CD4-positive, alpha-beta memory T cell (primary cell): ENCODE measurements at places on chromosomes 5 and 9. TPM values are rescaled to one million over a fixed set of nuclear protein-coding genes. Genes with fewer than 3 reads are reported as not detected.

The BTNL3 gene
- not detected for total RNA-seq

The MLANA gene
- not detected for total RNA-seq

The SOX30 gene
- total RNA-seq: 0.15 TPM

The WWC1 gene
- total RNA-seq: 2.7 TPM

The GALNT10 gene
- total RNA-seq: 35.7 TPM

The PCSK5 gene
- 8.4 TPM for total RNA-seq

The SPINK4 gene
- total RNA-seq: not detected

- H3K36me3 ChIP-seq: no peaks in the 10 kb centered on the region
- H3K4me3 ChIP-seq: no peak overlapping the region
Observed at GRCh38 chr9:113993838-113994540, 84.1 kb downstream of the AMBP start.

DNA sequence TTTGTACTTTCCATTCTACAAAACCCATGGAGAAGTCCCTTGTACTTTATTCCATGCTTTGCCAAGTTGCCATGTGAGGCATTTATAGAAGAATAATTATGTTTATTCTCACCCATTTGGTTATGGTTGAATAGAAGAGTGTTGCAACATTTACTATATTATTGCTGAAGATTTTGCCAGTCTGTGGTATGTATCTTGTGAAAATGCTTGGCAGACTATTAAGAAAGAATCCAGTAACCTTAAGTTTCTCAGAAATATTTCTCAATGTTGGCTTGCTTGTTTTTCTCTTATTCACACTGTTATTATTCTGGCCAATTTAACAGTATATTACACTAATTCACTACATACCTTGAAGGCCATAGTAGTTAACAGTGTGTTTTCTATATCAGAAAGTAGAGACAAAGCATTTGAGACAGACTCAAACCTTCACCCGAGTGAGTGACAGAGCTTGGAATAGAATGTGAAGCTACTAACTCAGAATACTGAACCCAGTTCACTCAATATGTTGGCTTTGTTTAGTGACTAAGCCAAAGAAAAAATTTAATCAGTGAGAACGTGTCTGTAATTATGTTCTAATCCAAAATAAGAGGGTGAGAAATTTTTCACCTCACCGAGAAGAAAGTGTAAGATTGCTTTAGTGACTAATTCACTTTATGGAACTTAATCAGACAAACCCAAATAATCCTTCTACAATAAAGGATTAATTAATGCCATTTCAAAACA lies 184.4 kb downstream of the CWC27 start:
- H3K4me1 ChIP-seq: no peaks in the 10 kb centered on the region
- DNase-seq: no peak
- no peaks in the 10 kb centered on the region for H3K36me3 ChIP-seq
- H3K27me3 ChIP-seq: no peaks in the 10 kb centered on the region

DNA sequence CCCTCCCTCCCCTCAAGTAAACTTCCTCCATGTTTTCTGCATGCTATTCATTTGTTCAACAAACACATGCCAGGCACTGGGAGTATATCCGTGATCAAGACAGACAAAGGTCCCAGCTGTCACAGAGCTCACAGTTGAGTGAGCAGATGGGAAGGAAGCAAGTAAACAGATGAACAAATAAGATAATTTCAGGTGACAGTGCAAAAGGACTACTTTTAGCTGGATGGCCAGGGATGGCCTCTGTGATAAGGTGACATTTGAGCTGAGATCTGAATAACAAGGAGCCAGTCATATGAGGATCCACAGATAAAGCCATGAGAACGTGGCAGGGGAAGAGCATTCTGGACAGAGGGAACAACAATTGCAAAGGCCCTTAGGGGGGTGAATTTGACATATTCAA lies 121.7 kb upstream of the RAD23B start:
- no peak overlapping the region for H3K4me3 ChIP-seq
- no peak for DNase-seq
- no peaks in the 10 kb centered on the region for H3K4me1 ChIP-seq
- H3K27ac ChIP-seq: no peak overlapping the region
- no peaks in the 10 kb centered on the region for H3K36me3 ChIP-seq
- no peaks in the 10 kb centered on the region for H3K27me3 ChIP-seq

DNA sequence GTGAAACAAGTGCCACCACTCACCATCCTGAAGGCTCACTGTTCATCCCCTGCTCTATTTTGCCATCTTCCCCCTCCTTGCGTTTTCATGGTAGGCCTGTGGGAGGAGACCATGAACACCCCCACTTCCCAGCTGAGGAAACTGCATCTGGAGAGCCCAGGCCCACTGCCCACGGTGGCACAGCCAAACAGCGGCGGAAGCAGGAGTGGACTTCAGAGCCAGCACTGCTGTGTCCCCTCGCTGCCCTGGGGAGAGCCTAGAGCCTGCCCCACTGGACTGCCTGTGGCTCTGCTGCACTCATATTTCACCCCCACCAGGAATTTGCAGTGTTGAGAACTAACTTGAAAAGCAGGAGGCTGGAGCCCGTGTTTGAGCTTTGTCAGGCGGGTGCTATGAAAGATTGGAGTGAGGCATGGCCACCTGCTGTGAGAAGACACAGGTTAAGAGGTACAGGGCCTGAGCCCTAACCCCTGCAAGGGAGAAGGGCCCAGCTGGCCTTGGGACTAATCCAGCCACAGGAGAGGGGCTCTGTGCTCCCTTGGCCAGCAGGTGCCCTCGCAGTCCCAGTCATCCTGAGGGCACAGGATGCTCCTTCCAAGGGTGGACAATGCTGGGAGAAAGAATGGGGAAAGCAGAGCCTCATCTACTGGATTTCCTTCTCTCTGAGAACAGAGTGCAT lies 79.0 kb downstream of the MACROH2A1 start:
- H3K36me3 ChIP-seq: no peaks in the 10 kb centered on the region
- H3K27ac ChIP-seq: no peak overlapping the region
- no peak overlapping the region for H3K4me3 ChIP-seq
- no peaks in the 10 kb centered on the region for H3K27me3 ChIP-seq

- no peaks in the 10 kb centered on the region for H3K36me3 ChIP-seq
- H3K4me1 ChIP-seq: no peaks in the 10 kb centered on the region
- H3K4me3 ChIP-seq: no peak overlapping the region
- DNase-seq: no peak
- H3K27me3 ChIP-seq: no peaks in the 10 kb centered on the region
Observed at GRCh38 chr9:90825586-90825985, 24.0 kb downstream of the SYK start.

DNA sequence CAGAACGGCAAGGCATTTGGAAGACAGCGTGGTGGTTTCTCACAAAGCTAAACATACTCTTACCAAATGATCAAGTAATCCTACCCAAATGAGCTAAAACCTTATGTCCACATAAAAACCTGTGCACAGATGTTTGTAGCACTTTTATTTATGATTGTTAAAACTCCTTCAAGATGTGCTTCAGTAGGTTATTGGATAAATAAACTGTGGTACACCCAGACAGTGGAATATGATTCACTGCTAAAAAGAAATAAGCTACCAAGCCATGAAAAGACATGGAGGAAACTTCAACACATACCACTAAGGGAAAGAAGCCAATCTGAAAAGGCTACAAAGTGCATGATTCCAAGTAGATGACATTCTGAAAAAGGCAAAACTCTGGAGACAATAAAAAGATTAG lies 94.2 kb downstream of the FOXD1 start:
- no peaks in the 10 kb centered on the region for H3K4me1 ChIP-seq
- H3K27me3 ChIP-seq: no peaks in the 10 kb centered on the region
- no peak overlapping the region for H3K27ac ChIP-seq

- DNase-seq: no peak
- H3K36me3 ChIP-seq: no peaks in the 10 kb centered on the region
- H3K4me1 ChIP-seq: no peaks in the 10 kb centered on the region
- no peak overlapping the region for H3K4me3 ChIP-seq
- H3K27ac ChIP-seq: no peak overlapping the region
Observed at GRCh38 chr5:43354774-43355173, 41.6 kb upstream of the HMGCS1 start.

- H3K4me1 ChIP-seq: no peaks in the 10 kb centered on the region
- H3K27ac ChIP-seq: no peak overlapping the region
- no peak overlapping the region for H3K4me3 ChIP-seq
- no peaks in the 10 kb centered on the region for H3K27me3 ChIP-seq
- H3K36me3 ChIP-seq: no peaks in the 10 kb centered on the region
Observed at GRCh38 chr9:115155037-115155436, 37.1 kb upstream of the TNC start.

- no peak overlapping the region for H3K27ac ChIP-seq
- no peak overlapping the region for H3K4me3 ChIP-seq
- no peak for DNase-seq
- H3K4me1 ChIP-seq: no peaks in the 10 kb centered on the region
- no peaks in the 10 kb centered on the region for H3K27me3 ChIP-seq
Observed at GRCh38 chr5:14173377-14174229, 30.5 kb downstream of the TRIO start.

GRCh38 chr5:109936996-109937395 lies 247.3 kb downstream of the MAN2A1 start:
- no peaks in the 10 kb centered on the region for H3K4me1 ChIP-seq
- H3K4me3 ChIP-seq: no peak overlapping the region
- H3K27ac ChIP-seq: no peak overlapping the region
- no peaks in the 10 kb centered on the region for H3K36me3 ChIP-seq
- H3K27me3 ChIP-seq: no peaks in the 10 kb centered on the region

GRCh38 chr9:27308691-27309390 lies 11.9 kb upstream of the EQTN start:
- no peak overlapping the region for H3K27ac ChIP-seq
- H3K4me1 ChIP-seq: no peaks in the 10 kb centered on the region
- no peaks in the 10 kb centered on the region for H3K27me3 ChIP-seq
- no peak for DNase-seq
- H3K36me3 ChIP-seq: no peaks in the 10 kb centered on the region
- no peak overlapping the region for H3K4me3 ChIP-seq

DNA sequence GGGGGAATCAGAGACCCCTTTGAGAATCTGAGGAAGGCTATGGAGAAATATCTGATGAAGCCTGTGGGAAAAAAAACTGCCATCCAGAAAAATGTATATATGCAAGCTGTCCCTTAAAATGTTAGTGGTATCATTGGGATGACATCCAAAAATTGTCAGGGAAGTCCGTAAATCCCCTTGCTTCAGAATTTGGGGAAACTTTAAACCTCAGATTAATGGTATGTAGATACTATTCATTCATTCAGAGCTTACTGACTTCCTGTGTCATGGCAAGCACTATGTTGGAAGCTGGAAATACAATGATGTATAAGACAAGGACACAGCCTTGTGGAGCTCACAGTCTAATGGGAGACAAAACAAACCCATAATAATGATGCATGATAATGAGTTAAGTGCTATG lies 10.9 kb upstream of the MOB3B start:
- H3K4me1 ChIP-seq: no peaks in the 10 kb centered on the region
- no peak overlapping the region for H3K27ac ChIP-seq
- H3K36me3 ChIP-seq: peaks cover 3% of the 10 kb centered on the region
- no peak for DNase-seq

- H3K4me1 ChIP-seq: no peaks in the 10 kb centered on the region
- no peaks in the 10 kb centered on the region for H3K36me3 ChIP-seq
- H3K27ac ChIP-seq: no peak overlapping the region
Observed at GRCh38 chr9:81622471-81623255, 66.7 kb downstream of the TLE1 start.

GRCh38 chr9:94861589-94862272 lies 135.2 kb downstream of the AOPEP start:
- DNase-seq: peak; percentile 42
- H3K27me3 ChIP-seq: no peaks in the 10 kb centered on the region
- no peak overlapping the region for H3K4me3 ChIP-seq
- H3K36me3 ChIP-seq: no peaks in the 10 kb centered on the region

DNA sequence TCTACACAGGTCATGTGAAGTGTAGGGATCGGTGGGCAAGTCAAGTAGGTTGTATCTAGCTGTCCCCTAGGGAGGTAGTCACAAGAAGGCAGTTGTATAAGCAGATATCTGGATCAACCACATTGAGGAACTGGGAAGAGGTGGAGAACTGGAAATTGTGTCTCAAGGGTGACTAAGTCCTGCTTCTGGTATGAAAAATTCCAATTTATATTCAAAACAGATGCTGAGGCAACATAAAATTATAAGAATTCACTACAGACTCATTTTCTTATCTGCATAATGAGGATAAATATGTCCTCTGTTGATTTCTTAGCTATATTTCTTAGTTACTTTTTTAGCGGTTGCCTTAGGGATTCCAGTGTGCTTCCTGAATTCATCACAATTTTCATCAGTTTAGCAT lies 46.8 kb downstream of the GALNT12 start:
- DNase-seq: no peak
- H3K27me3 ChIP-seq: no peaks in the 10 kb centered on the region
- H3K27ac ChIP-seq: no peak overlapping the region
- no peak overlapping the region for H3K4me3 ChIP-seq

DNA sequence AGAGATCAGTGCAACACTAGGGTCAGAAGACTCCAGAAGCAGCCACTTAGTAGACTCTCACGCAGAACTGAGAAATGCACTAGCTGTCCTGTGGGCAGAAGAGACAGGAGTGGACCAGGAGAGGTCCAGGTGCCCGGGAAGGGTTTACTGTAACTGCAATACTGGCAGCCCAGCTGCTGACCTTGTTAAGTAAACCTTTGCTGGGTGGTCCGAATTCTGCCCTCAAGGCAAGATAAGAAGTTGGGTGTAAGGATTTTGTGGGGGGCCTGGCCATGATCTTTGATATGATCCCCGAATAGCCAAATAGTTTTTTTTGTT lies 91.3 kb downstream of the PDE6A start:
- no peaks in the 10 kb centered on the region for H3K27me3 ChIP-seq
- no peak overlapping the region for H3K4me3 ChIP-seq
- no peaks in the 10 kb centered on the region for H3K36me3 ChIP-seq
- H3K27ac ChIP-seq: no peak overlapping the region

GRCh38 chr9:130243015-130243881 lies 22.3 kb upstream of the HMCN2 start:
- no peaks in the 10 kb centered on the region for H3K27me3 ChIP-seq
- H3K27ac ChIP-seq: no peak overlapping the region
- H3K4me1 ChIP-seq: peaks cover 33% of the 10 kb centered on the region
- no peak overlapping the region for H3K4me3 ChIP-seq
- peak; percentile 81 for DNase-seq

DNA sequence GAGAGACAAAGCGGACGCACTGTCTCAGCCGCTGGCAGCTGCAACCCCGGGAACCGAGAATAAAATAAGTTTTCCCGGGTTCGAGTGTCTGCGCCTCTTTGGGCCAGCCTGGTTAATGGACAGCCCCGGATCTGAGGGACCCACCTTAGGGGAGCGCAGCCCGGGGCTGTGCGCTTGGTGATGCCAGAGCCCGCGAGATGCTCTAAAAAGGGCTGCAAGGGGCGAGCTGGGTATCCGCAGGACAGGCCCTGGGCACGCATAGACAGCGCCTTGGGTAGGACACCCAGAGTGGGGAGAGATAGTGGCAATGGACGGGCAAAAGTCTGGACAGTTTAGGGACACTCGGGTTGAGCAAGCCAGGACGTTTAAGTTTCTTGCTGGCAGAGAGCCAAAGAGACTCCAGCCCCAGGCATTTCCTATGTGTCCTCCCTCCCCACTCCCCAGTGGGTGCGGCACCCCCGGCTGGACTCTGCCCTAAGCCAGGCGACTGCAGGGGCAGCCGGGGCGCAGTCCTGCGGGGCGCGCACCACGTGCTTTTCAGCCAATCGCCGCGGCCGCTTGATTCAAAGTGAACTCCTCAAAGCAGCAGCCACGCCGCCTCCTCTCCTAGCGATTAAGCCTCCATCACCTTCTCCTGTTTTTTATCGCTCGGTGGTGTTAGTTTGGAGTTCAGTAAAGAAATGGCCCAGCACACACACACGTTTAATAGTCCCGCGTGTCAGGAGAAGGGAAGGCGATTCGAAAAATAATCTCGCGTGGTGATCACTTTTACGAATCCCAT lies 616 bp upstream of the ENC1 start:
- no peaks in the 10 kb centered on the region for H3K36me3 ChIP-seq
- no peak overlapping the region for H3K27ac ChIP-seq
- H3K4me3 ChIP-seq: peak overlapping the region; percentile 54
- peaks cover 25% of the 10 kb centered on the region for H3K4me1 ChIP-seq
- H3K27me3 ChIP-seq: no peaks in the 10 kb centered on the region
- peak; percentile 19 for DNase-seq
